ENCODE measurements at places on chromosomes 1 and 21.
A peak's percentile ranks its signal among the peaks of the same experiment; 100 is the strongest.

GRCh38 chr1:85406887-85407533 is 57.9 kb downstream of the DDAH1 start:
- DNase-seq, result no peak

- no peak for DNase-seq
Observed at GRCh38 chr1:26127235-26128163, 15.9 kb downstream of the PDIK1L start.

DNA sequence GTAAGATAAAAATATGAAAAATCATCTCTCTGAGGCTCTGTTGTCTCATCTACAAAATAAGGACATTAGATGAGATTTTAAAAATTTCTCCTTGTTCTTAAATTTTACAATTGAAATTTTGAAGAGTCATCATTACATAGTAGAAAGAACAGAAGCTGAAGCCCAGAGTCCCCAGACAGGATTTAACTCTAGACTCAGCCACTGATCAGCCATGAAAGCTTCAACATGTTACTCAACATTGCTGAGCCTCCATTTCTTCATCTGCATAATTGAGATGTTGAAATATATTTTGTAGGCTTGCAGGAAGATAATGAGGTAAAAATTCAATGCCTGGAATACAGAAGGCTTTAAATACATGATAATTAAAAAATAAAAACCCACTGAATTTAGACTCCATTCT is 633.3 kb downstream of the LMO4 start:
- DNase-seq, result no peak

- peak; percentile 66 for DNase-seq
Observed at GRCh38 chr1:152777510-152778137, 2.7 kb downstream of the LCE1F start.

GRCh38 chr1:64915381-64916274 is 50.7 kb downstream of the JAK1 start:
- no peak for DNase-seq

- no peak for DNase-seq
Observed at GRCh38 chr1:218995091-218995665, 178.5 kb upstream of the LYPLAL1 start.
